ENCODE measurements at places on chromosomes 12 and 14.

- DNase-seq, result no peak
Measured at GRCh38 chr12:49553512-49554088, 14.3 kb downstream of the MCRS1 start.

DNA sequence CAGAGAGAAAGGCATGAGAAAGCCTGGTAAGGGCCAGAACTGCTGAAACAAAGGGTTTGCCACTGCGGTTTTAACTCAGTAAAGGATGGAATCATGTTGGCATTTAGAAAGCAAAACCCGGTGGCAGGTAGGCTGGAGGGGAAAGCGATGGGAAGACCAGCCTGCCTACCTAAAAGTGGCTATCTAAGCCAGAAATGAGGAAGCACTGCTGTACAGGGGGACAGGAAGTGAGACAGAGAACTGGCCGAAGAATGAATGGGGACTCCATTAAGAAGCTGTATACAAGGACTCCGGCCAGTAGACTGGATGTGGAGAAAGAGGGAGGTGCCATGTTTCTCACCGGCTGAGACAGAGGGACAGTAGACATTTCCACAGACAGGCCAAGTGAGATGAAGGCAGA, 48.2 kb downstream of the PPM1H start:
- DNase-seq, result no peak

GRCh38 chr12:93297536-93297935, 80.2 kb upstream of the NUDT4 start:
- no peak for DNase-seq

DNA sequence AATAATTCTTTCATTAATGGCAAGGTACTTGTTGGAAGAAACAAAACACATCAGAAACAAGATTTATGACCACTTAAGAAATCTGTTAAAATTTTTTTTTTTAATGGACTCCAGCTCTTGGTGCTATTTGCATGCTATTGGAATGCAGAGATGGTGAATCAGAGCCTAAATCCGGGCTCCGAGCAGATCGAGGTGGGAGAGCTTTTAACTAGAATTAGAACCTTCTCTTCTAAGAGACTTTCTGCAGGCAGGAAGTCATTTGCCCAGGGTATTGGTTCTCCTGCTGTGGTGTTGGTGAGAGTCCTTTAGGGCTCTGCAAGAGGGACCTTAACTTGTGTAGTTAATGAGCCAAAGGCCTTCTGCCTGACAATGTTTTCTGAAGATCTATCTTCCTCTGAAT, 419.4 kb downstream of the SNAPC1 start:
- DNase-seq, result no peak

GRCh38 chr12:54549774-54550451, 512 bp downstream of the PDE1B start:
- no peak for DNase-seq

- no peak for DNase-seq
Measured at GRCh38 chr12:6180268-6181051, 19.7 kb upstream of the CD9 start.

GRCh38 chr12:126114441-126114840, 1049.2 kb downstream of the AACS start:
- no peak for DNase-seq

- DNase-seq, result peak; percentile 16
Measured at GRCh38 chr12:78146365-78146772, 315.7 kb downstream of the NAV3 start.

- no peak for DNase-seq
Measured at GRCh38 chr12:109927622-109928021, 27.5 kb downstream of the TCHP start.

DNA sequence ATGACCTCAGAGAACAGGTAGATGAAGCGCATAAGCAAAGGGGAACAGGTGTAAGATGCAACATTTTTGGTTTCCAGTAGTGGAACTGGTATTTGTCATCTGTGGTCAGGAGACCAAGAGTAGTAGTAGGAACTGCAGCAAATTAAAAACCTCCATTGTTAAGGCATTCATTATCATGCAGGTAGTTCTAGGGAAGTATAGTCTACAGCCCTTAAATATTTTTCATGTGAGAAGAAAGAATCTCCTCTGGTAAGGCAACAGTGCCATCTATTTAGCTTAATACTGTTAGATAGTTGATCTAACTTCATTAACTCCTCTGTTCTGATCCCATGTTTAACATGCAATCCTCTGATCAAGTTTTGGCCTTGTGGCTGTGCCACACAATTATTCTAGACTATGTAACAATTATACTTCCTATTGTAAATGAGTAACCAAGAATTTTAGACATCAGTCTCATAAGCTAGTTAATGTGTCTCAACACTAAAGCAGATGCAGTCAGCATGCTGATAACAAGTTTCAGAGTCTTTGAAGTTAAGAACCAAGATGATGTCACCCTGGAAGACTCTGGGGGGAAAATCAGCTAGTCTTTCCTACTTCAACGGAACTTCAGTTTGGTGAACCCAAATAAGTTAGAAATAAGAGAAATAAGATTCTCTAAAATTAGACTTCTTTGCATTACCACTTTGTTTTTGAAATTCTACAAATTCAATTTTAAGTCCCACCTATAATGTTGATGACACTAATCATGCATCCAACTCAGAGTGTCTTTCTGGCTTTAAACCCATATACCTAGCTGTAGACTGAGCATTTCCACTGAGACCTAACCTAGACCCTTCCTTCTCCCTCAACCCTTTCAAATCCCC, 70.9 kb downstream of the STXBP6 start:
- no peak for DNase-seq

DNA sequence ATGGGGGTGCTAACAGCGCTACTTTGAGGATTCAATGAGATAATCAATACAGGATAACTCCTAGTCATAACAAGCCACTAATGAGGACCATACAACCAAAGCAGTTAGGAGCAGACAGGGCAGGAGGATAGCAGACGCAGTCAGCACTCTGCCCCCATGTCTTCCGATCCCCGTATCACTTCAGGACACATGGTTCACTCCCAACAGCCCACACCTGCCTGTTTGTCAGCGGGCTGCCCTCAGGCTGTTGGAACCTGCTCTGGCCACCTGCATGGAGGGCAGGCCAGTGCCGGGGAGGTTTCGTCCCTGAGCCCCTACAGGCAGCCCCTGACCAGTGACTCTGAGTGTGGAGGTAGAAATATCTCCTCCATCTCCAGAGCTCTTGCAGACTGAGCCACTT, 37.1 kb upstream of the LTBP2 start:
- no peak for DNase-seq

- peak; percentile 16 for DNase-seq
Measured at GRCh38 chr14:99430491-99430890, 50.2 kb downstream of the SETD3 start.

- DNase-seq, result no peak
Measured at GRCh38 chr14:32938719-32939253, at the start of gene NPAS3. Gene NPAS3, plus strand, starts transcription at chr14:32938879.

- no peak for DNase-seq
Measured at GRCh38 chr12:101570047-101570446, 24.7 kb upstream of the MYBPC1 start.

DNA sequence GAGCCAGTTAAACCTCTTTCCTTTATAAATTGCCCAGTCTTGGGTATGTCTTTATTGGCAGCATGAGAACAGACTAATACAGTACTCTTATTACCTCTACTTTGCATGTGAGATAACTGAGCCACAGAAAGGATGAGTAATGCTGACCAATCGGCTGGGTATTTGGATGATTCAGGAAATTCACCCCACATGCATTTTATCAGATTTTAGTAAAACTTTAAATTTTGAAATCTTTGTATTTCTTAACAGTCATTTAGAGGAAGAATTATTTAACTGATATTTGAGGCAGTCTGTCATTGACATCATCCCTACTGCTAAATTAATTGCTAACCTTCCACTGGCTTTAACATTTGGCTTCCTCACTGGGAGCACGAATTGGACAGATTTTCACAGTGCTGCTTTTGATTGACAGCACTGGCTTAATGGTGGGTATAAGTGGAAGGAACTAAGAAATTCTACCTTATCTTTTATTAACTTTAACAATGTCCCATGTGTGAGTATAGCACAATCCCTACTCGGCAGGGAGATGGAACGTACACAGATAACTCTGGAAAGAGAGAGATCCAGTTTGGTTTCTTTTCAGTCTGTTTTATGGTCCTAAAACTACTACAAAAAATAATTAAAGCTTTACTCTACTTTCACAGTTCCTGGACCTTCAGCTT, 261.0 kb downstream of the DACT1 start:
- DNase-seq, result no peak

DNA sequence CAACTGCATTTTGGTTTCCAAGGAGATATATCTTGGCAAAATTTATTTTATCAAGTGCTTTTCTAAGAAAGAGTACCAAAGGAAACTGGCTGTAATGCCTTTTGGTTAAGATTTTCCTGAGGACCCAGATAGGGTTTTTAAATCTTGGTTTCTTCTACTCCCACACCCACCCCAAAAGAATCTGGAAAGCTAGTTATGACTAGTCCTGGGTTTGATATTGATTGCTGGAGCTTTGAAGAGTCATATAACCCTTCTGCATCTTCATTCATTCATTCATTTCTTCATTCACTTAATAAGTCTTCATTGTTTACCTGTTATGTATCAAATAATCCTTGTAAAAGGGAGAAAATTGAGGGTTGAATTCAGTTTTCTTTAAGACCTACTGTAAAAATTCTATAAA, 425.2 kb downstream of the PCNX1 start:
- no peak for DNase-seq

DNA sequence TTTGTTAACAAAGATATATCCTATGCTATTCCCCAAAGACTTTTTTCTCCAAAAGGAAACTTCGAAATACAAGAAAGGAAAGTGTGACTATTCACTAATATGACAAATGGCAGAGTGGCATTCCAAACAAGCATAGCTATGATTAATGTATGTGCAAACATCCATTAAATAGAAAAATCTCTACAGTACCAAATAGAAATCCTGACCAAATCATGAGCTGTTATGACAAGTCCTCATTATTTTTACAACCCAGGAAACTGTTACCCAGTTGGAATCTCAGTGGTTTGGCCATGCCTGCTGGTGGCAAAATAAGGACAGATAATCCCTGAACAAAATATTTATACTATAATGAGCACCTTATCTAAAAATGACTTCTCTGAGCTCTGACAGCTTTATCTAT, 202.1 kb downstream of the SEC23A start:
- no peak for DNase-seq

DNA sequence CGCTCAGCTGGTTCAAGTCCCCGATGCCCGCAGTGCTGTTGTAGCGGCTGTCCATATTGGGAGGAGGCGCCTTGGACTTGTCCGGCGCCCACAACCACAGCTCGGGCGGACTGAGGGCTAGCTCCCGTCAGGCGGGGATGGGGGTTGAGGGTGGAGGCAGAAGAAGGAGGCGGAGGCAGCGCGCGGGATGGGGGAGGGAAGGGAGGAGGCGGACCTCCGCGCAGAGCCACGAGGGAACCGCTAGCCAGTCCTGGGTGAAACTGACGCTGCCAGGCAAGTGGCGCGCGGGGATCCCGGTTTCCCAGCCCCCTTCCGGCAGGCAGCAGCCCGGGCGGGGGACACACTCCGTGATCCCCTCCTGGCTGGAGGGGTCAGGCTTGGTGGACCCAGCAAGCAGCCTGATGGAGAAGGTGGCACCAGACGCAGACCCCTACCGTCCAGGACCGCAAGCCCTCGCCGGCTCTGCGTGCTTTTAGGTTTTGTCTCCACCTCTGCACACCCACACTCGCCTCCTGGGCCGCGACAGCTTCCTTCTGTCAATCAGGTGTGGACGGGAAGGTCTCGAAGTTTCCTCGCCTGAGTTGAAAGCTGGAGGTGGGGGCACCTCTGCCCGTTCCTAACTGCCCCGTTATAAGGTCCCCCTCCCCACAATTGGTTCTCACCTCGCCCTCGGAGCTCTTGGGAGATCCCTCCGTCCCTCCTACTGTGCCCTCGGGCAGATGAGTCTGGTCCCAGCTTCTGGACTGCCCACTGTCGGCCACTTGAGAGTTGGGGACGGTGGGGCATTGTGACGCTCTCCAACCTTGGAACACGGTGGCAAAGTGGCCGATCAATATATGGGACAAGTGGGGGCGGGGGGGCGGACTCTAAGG, at the start of gene CPNE8:
TSS of gene CPNE8 (minus strand) at position 112 of the 872 bp plus-strand sequence. CDS start at position 55, 57 bp downstream.
- no peak for DNase-seq

DNA sequence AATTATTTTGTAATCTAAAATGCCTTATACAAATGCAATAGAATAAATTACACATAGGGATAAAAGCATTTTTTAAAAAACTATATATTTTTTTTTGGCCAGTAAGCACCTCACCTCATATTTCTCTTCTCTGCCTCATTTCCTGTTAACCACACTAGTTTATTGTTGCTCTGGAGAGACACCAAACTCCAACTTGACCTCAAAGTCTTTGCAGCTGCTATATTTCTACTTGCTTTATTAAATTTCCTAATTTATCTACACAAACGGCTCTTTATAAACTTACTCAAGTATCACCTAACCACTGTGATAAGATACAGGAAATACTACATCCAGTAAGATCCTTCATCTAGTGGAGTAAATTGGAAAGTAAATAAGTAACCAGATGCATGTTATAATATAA, 622.3 kb downstream of the C12orf50 start:
- DNase-seq, result no peak

DNA sequence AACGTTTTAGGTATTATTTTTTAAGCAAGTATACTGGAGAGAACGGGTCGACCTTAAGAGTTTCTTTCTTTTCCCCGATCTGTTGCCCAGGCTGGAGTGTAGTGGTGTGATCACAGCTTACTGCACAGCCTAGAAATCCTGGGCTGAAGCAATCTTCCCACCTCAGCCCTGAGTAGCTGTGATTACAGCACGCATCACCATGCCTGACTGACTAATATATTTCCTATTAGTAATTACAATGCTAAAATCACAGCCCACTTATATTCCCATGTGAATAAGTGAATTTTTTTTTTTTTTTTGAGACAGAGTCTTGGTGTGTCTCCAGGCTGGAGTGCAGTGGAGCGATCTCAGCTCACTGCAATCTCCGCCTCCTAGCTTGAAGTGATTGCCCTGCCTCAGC, 50.4 kb downstream of the DICER1 start:
- DNase-seq, result no peak

GRCh38 chr14:89621009-89621421, 204.0 kb upstream of the FOXN3 start:
- DNase-seq, result no peak

- no peak for DNase-seq
Measured at GRCh38 chr12:12481631-12482030, 81.0 kb downstream of the DUSP16 start.

DNA sequence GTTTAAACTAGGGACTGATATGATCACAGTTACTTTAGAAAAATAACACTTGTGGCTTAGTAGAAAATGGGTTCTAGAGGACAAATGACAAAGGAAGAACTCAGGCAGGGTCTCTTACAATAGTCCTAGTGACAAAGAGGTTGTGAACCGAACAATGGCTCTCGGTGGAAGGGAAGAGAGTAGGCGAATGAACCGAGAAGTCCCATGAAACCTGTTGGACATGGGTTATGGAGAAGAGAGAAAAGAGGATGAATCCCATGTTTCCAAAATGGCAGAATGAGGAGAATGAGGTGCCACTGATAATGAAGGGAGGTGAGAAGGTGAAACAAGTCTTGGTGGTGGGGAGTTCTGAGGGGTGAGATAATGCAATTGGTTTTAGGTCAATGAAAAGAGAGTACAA, 94.1 kb downstream of the PPM1H start:
- DNase-seq, result no peak

- DNase-seq, result no peak
Measured at GRCh38 chr14:50541159-50541567, 8.8 kb upstream of the MAP4K5 start.
